Amniotic stem cell (primary cell): ENCODE measurements at places on chromosomes 2 and 18.

DNA sequence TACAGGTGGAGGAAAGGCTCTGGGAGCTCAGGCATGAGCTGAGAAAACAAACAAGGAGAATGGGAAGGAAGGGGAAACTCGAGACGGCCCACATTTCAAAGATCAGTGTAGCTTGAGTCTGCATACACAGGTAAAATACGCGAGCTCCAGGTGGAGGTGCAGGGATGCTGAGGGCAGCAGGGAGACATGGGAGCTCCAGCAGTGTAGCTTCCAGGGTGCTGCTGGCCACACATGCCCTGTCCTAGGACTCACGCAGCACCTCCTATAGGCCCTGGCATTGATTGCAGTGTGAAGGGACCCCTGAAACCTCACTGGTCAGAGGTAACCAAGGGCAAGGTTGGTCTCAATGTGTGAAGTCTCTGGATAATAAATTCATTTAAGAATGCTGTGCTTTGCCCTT is 362.8 kb upstream of the HS6ST1 start:
- DNase-seq: no peak

GRCh38 chr2:140491876-140492275 is 1638.9 kb downstream of the LRP1B start:
- DNase-seq: no peak

DNA sequence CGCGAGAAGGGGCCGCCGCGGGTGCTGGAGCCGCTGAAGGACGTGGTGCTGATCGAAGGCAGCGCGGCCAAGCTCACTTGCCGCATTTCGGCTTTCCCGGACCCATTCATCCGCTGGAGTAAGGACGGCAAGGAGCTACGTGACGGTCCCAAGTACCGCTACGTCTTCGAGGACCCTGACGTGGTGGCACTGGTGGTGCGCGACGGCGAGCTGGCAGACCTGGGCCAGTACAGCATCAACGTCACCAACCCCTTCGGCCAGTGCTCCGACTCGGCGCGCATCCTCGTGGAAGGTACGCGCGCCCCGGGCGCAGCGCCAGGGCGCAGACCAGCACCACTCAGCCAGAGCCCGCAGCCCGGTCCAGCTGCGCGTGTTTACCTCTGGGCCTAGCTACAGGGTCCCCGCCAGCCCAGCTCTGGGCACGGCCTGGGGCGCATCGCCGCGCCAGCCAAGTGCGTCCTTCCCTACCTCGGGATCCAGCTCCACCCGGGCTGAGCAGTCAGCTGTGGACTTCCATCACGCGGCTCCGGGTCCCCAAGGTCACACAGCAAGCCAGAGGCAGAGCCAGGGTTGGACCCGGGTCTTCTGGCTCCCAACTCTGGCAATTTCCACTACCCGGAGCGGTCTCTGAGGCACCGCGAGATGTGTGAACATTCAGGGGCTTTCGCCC is 1.7 kb upstream of the GMPPA start:
- no peak for DNase-seq

GRCh38 chr2:186105016-186105724 is 366.6 kb downstream of the FSIP2 start:
- DNase-seq: no peak

DNA sequence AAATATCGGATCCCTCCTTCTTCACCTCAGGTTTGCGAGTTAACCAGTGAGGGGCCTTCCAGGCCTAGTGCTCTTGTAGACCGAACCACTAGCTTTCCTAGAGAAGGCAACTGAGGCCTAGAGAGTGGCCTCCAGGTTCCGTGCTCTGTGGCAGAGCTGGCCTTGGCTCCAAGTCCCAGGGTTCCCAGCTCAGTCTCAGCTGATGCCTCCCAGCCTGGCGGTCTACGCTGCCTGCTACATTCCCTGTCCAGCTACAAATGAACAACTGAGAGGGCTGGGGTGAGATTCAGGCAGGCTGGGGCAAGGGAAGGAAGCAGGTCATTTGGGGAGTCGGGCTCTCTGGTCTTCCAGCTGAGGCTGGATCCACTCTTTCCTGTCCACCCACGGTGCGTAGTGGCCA is 2.3 kb downstream of the STEAP3 start:
- no peak for DNase-seq

DNA sequence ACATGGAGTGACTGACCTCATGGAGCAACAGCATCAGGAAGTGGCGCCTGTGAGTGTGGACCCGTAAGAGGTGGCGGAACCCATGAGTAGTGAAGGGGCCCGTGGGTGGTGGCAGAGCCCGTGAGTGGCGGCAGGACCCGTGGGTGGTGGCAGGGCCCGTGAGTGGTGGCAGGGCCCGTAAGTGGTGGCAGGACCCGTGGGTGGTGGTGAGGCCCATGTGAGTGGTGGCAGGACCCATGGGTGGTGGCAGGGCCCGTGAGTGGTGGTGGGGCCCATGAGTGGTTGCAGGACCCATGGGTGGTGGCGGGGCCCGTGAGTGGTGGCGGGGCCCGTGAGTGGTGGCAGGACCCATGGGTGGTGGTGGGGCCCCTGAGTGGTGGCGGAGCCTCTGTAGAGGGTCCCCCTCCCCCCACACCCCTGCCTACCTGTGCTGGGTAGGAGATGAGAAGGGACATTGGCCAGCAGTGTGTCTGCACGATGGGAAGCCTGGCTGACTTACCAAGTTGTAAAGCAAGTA is 407.7 kb upstream of the SALL3 start:
- no peak for DNase-seq

DNA sequence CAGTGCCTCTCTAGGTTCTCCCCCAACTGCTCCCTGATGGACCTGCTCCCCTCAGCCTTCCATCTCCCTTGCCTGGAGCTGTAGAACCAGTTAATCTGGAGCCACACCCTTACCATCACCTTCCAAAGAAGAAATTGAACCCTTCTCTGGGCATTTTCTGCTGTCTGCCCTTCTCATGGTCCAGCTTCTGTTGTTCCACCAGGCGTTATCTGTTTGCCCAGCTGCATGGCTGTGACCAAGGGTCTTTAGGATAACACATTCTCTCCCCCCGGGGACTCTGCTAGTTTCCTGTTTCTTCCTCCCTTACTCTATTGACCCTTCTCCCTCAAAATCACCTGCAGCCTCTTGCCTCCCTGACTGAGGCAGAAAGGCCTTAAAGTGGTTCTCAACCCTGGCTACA is 3.2 kb upstream of the ANKRD53 start:
- DNase-seq: no peak

DNA sequence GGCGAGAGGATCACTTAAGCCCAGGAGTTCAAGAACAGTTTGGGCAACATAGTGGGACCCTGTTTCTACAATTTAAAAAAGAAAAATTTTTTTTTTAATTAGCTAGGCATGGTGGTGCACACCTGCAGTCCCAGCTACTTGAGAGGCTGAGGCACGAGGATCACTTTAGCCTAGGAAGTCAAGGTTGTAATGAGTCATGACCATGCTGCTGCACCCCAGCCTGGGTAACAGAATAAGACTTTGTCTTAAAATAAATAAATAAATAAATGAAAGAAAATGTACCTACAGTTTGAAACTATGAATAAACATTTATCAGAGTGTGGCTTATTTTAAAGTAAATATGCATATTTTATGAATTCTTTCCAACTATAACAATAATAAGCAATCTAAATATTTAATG is 16.7 kb downstream of the PDE1A start:
- no peak for DNase-seq

- DNase-seq: no peak
Measured at GRCh38 chr2:240502430-240503121, 55.2 kb downstream of the ANKMY1 start.
